ENCODE measurements at places on chromosomes 4 and X.

- no peak for DNase-seq
Observed at GRCh38 chrX:8805974-8806373, 4.8 kb upstream of the FAM9A start.

GRCh38 chr4:95728145-95728544 is 111.7 kb upstream of the PDHA2 start:
- no peak for DNase-seq

GRCh38 chrX:82127228-82128123 is 925.6 kb downstream of the SH3BGRL start:
- DNase-seq, result no peak

- DNase-seq, result no peak
Observed at GRCh38 chr4:34851411-34851810, 1392.9 kb downstream of the ARAP2 start.

DNA sequence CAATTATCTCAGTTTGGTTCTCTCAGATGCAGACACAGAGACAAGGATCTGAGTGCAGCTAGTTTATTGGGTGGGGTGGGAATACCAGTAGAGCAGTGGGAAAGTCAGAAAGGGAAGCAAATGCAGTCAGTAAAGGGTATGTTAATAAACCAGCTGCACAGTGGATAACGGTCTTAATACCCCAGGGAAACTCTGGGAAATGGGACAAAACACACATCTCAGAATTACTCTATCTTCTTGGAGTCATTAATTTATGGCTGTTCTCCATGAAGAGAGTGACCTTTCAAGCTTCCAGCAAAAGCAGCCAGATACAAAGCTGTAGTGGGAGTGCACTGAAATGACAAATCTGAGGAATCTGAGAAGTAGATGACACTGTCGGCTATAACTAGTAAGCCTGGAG is 73.3 kb upstream of the NALF2 start:
- no peak for DNase-seq

GRCh38 chr4:41839916-41840854 is 91.7 kb upstream of the PHOX2B start:
- DNase-seq, result no peak

DNA sequence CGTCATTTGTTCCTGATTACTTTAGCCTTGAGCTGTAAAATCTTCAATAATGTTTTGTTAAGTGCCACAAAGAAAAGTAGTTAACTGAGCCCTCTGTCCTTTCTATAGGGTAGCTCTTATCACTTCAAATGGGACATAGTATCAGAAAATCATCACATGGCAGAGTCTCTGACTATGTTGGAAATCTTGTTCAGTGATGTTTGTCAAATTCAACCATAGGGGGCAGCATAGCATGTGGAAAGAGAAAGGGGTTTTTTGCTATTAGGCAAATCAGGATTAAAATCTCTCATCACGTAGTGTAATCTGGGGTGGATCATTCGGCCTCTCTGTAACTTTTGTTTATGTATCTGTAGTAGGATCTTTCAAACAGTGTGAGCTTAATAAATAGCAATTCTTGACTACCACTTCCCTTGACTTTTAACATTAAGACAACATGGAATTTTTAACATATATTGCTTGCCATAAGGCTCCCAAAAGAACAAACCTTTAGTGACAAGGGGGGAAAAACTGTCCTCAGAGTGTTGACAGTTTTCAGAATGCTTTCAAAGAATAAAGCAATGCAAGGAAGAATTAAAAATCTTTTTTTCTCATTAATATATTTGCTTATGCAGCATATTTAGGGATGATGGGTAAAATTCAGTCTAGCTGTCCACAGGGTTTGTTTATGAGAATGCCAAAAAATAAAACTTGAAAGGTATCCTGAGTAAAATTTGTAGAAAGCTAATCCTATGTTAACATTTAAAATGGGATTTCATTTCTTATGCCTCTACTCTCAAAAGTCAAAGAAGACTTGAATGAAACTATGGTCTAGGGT is 127.2 kb downstream of the FBXW7 start:
- peak; percentile 48 for DNase-seq

DNA sequence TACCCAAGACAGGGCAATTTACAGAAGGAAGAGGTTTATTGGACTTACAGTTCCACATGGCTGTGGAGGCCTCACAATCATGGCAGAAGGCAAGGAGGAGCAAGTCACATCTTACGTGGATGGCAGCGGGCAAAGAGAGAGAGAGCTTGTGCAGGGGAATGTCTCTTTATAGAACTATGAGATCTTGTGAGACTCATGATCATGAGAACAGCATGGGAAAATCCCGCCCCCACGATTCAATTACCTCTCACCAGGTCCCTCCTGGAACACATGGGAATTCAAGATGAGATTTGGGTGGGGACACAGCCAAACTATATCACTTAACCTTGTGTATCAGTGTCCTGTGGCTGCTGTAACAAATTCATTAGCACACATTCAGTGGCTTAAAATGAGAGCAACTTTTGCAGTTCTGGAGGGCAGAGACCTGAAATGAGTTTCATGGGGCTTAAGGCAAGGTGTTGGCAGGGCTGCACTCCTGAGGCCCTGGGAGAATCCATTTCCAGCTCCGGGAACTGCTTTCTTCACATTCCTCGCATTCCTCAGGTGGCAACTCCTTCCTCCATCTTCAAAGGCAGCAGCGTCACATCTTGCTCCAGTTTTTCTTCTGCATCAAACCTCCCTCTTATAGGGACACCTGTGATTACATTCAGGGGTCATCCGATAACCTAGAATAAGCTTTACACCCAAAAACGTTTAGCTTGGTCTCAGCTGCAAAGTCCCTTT is 22.3 kb upstream of the NSG1 start:
- no peak for DNase-seq

GRCh38 chrX:10966057-10966456 is 145.1 kb upstream of the HCCS start:
- no peak for DNase-seq

DNA sequence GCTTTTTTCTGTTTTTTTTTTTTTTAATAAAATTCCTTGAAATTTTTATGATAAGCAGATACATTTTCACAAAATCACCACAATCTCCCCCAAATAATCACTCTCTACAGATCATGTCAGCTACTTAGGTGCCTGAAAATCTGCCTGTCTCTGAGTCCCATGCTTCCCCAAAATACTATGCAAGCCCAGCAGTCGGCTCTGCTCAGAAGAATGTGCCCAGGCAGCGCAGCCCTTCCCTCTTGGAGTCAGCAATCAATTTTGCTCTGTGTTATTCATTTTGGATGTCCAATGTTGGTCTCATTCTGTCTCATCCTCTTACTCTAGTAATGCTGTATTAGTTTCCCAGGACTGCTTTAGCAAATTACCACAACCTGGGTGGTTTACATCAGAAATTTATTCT is 24.9 kb upstream of the C1QTNF7 start:
- DNase-seq, result no peak

DNA sequence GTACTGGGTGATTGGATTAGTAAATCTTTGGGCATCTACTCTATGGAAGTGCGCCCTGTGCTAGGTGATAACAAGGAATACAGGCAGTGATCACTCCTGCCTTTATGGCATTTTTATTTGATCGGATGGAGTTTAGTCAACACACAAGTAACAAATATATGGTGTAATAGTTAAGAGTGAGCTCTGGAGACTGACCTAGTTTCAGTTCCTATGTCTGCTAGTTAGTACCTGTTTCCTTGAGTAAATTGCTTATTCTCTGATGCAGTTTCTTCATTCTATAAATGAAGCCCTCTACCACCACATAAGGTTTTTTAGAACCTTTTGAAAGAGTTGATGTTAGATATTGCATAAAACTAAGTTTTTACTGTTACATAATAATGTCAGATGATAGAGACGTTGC is 134.6 kb downstream of the KDM6A start:
- DNase-seq, result no peak

GRCh38 chr4:98625399-98625798 is 33.0 kb downstream of the TSPAN5 start:
- DNase-seq, result no peak

- DNase-seq, result no peak
Observed at GRCh38 chr4:21728304-21728703, 220.3 kb downstream of the KCNIP4 start.

DNA sequence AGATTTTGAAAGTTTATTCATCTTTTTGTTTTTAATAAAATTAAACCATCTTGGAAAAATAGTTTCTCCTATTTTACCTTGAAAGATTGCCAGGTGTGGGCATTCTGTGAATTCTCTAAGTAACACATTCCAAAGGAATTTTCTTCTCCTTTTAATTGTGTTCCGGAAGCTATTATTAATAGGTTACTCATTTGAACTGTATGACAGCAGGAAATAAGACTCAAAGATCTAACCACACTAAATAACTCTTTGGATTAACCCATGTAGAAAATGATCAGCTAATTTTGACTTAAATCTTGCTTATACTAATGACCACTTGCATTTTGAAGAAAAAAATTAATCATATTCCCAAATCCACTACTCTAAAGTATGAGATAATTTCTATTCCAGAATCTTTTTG is 17.6 kb upstream of the CCNI start:
- peak; percentile 20 for DNase-seq

GRCh38 chr4:32771491-32771890 is 2051.3 kb downstream of the PCDH7 start:
- DNase-seq, result no peak

- DNase-seq, result no peak
Observed at GRCh38 chr4:24144381-24144780, 254.5 kb upstream of the PPARGC1A start.

GRCh38 chr4:117466388-117466787 is 381.0 kb upstream of the TRAM1L1 start:
- DNase-seq, result no peak

DNA sequence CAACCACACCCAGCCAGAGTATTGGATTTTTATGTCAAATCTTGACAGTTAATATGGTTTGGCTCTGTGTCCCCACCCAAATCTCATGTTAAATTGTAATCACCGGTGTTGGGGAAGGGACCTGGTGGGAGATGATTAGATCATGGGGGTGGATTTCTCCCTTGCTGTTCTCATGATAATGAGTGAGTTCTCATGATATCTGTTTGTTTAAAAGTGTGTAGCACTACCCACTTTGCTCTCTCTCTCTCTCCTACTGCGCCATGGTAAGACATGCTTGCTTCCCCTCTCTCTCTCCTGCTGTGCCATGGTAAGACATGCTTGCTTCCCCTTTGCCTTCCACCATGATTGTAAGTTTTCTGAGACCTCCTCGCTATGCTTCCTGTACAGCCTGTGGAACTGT is 86.9 kb upstream of the COX18 start:
- no peak for DNase-seq

GRCh38 chrX:132077414-132077813 is 50.4 kb downstream of the FRMD7 start:
- DNase-seq, result no peak

DNA sequence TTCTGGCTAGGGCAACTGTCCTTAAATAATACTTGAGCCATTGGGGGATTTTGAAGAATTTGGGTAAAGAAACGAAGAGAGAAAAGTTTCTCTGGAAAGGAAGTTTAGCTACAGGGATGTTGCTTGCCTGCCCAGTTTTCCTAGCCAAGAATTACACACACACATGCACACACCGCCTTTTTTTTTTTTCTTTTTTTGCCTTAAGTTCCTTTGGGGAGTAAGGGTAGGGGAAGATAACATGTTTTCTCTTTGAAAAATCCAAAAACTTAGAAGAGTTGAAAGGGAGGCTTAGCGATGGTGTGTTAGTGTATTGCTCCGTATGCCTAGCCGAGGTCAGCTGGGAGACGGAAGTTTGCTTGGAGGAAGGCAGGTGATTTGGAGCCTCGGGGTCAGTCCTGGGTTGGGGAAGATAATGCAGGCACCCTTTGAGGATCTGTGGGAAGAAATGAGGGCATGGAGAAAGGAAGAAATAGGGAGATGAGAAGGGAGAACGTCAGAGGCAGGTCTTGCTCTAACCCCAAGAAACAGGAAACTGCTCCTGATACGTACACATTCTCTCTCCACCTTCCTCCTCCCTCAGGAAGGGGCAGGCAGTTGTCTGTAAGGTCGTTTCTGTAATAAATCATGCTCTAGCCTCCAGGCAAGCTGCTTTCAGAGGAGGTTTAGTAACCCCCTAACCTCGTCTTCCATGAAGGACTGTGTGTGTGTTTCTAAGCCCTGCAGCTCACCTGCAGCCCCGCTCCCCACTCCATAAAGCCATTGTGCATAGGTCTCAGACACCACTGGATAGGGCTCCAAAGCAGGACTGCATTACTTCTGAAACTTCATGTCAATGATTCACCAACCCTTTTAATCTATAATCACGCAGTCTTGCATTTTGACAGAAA is 10.5 kb downstream of the KLF3 start:
- no peak for DNase-seq

DNA sequence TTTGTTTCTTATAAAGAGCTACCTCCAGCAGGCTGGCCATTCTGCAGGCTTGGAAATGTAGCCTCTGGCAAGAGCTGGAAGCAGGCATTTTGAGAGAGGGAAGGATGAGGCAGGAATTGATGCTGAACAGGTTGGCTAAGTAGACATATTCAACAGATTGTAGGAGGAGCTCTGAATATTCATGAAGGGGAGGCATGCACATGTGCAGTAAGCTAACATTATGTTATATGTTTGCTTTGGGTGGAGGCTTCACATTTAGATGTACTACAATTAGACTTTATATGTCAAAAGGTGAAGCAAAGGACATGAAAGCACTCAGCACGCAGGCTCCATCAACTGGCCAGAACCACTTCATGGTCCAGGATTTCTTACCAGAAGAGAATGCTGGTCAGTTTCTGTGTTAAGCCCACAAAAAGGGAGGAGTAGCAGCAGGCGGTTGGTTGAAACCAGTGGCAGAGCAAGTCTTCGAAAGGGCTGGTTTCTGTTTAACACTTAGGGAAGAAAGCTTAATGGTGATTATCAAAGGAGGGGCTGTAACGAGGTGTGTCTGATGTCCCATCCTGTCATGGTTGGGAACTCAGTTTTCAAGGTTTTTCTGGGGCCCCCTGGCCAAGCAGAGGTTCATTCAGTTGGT is 54.8 kb downstream of the FGFBP1 start:
- no peak for DNase-seq

GRCh38 chr4:17771284-17771908 is 10.0 kb downstream of the FAM184B start:
- DNase-seq, result no peak

DNA sequence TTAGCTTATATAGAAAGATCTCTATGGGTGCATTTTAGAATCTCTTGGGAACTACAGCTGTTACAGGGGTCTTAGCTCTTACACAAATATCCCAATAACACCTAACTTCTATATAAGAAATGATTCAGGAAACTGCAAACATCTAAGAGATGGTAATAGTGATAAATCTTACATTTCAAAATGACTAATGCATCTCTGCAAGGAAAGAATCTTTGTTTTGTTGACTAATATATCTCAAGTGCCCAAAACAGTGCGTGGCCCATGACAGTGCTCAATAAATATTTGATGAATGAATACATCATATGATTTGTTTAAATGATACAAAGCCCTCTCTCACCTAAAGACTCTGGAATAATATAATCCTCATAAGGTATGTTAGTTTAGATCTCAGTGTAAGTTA is 47.5 kb downstream of the CENPE start:
- DNase-seq, result peak; percentile 21

DNA sequence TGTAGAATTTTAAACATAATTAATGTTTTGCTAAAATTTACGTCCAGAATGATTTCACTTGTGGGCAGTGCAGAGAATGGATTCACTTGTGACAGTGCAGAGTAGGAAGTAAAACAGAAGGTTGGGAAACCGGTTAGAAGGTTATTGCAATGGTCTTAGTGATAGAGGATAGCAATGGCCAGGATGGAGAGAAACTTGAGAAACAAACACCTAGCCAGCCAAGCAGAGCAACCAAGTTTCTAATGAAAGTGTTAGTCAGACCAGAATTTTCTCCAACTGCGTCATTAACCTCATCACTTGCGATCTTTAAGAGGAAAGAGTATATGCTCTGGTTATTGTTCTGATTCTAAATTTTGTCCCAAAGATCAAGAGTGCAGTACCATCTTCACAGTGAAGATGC is 50.0 kb upstream of the TBC1D9 start:
- no peak for DNase-seq

GRCh38 chr4:87093443-87094123 is 126.8 kb downstream of the KLHL8 start:
- DNase-seq, result peak; percentile 62

Data from AG08395 (cell line).